A673 (cell line): ENCODE measurements at places on chromosomes 16 and 17. TPM values are rescaled to one million over a fixed set of nuclear protein-coding genes. Genes with fewer than 3 reads are reported as not detected.

GRCh38 chr16:73122604-73123391 lies 74.9 kb upstream of the ZFHX3 start:
- H3K4me1 ChIP-seq, result peaks cover 7% of the 10 kb centered on the region
- no peak for DNase-seq

The HIC1 gene
- 0.84 and 1.5 TPM in 2 replicates for total RNA-seq

The MT1A gene
- not detected in 2 replicates for total RNA-seq

The RHBDF1 gene
- 5.8 TPM in 2 replicates for total RNA-seq
